Colonic mucosa (tissue), 4 donors: ENCODE measurements at places on chromosomes 7 and 10. TPM values are rescaled to one million over a fixed set of nuclear protein-coding genes. Genes with fewer than 3 reads are reported as not detected.

DNA sequence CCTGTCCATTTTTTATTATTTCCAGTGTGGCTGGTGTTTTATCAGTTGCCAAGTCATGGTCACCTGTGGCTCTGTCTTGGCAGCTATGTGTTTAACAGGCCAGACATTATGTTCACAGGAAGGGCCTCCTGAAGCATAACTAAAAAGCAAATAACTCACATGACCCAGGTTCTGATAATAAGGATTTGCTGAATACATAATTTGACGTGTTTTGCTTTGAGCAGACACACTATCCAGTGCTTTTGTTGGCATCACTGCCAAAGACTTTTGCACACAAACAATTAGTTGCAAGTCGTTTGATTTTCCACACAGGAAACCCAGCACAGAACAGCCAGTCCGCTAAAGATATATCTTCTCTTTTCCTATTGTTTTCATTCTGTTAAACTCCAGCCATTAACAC lies 173.6 kb downstream of the ARL4A start:
- DNase-seq = no peak

DNA sequence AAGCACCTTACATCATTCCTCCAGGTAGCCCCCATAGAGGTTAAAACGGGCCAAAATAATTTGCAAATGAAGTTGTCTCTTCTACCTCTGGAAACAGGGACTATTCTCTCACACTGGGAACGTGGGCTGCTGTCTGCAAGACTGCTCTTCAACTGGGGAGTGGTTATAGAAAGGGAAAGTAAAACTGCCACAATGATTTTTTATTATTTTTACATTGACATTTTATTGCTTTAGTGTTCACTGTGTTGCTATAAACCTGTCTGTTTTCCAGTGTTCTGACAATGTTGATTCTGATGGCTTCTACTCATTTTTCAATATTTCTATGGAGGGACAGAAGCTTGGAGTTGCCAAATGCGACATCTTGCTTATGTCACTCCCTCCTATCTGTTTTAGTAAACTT lies 115.1 kb upstream of the ANTXRL start:
- DNase-seq = no peak

DNA sequence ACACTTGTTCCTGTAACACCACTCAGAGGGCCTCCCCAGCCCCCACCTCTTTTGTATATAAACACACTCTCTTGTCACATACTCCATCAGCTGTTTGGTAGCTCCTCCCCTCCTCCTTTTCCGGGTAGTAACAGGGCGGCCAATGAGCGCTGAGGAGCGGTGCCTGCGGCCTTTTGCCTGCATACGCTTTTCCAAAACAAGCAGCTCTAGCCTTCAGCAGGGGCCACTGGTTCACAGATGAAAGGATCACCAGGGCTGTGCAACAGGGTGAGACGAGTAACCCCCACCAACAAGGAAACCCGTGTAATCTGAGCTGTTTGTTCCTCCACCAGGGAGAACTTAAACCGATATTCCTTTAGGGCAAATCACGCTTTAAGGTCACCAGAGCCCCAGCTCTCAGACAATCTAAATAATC lies 3.9 kb downstream of the UBE2H start:
- DNase-seq = peak; percentile 94

GRCh38 chr7:156147756-156148504 lies 335.7 kb upstream of the SHH start:
- DNase-seq = no peak

DNA sequence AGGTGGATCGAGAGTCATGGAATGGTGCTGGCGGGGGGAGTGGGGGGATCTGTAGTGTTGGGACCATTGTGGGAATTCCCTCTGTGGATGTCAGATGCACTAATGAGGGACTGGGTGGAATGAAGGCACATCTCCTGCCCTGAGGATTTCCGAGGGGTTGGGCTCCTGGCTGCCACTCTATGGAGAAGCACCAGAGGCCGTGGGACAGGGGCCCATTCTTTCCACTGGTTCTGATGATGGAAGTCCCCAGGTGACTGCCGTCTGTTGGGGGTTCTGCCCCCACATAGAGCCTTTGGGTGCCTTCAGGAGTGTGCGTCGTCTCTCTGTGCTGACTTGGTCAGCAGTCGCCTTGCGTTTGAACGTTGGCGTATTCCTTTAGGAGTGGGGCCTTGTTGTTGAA lies 202.9 kb downstream of the GLRX3 start:
- DNase-seq = no peak

DNA sequence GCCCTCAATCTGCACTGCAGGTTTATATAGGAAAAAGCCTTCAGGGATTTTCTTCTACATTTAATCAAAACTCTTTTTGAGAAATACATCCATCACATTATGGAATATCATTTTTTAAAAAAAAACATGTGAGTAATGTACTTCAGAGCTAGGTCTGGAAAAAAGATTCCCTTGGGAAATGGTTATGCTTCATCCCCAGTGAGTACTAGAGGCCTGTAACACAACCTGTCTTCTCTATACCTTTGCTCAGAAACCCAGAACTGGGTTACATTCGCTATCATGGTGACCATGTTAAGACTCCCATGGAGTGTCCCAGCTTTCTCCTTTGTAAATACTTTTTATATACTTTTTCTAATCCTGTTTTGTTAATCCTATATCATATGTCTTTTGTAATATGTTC lies 186.9 kb downstream of the LRRTM3 start:
- no peak for DNase-seq

DNA sequence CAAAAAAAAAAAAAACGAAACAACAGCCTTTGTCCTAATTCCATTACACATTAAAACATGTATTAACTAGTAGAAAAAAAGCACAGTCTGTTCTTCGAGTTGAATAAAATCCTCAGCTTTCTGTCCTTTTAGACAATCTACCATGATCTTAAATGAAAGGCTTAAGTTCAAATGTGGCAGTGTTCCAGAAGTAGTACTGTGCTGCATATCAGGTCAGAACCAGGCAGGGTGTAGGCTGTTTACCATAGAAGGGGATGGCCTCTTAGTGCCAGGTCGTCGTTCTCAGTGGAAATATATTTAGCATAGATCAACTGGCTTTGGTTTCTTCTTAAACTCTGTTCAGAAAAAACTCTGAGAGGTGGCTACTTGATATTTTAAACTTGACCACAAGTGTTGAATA lies 612.0 kb downstream of the CNTNAP2 start:
- DNase-seq = no peak

DNA sequence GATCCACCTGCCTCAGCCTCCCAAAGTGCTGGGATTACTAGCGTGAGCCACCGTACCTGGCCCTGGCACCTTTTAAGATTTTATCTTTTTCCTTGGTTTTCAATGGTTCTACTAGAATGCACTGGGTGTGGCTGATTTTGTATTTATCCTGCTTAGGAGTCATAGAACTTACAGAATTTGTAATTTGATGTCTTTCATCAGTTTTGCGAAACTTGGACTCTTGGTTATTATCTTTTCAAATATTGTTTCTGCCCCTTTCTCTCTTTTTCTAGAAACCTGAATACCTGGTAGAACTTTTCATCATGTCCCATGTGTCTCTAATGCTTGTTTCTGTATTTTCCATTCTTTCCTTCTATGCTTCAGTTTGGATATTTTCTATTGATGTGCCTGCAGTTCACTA lies 2.8 kb upstream of the NUB1 start:
- no peak for DNase-seq

GRCh38 chr10:70500368-70500767 lies 21.8 kb downstream of the PALD1 start:
- no peak for DNase-seq

GRCh38 chr10:29545122-29545521 lies 89.6 kb downstream of the SVIL start:
- no peak for DNase-seq

- no peak for DNase-seq
Measured at GRCh38 chr7:99433158-99433557, 5.4 kb downstream of the PTCD1 start.

POR gene
- total RNA-seq = 169 TPM
